AG04450 (cell line): ENCODE measurements at places on chromosomes 13 and 19.

DNA sequence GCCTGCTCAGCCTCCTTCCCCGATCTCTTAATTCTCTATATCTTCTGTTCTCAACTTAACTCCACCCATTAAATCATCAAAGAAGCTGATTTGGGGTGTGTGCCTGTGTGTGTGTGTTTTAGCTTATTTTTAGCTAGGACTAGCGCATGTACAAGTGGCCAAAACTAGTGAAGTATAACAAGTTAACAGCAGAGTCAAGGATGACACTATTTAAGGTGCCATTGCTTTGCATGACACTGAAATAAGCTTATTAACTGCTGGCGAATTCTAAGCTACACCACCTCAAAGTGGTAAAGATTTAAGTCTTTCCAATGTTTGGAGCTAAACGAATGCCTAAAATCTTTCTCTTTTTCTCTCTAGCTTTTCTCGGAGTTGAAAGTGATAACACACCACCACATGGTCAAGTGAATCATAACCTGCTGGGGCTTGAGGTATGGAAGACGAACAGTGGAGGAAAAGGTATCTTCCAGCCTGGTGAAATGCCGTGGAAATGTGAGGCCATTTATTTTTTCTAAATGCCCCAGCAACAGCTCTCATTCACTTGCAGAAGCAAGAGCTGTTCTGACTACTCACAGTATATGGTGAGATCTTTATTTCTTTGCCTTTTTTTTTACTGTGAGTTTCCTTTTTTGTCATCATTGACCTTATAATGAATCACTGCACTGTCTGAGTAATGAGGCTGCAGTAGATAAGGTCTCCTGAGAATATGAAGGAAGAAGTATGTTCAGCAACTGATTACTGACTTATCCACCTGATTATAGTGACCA lies 570.3 kb downstream of the PCDH9 start:
- DNase-seq: no peak

GRCh38 chr19:30326393-30326710 lies 45.8 kb upstream of the ZNF536 start:
- DNase-seq: no peak

- no peak for DNase-seq
Measured at GRCh38 chr13:113110048-113110851, 4.7 kb downstream of the F7 start.

DNA sequence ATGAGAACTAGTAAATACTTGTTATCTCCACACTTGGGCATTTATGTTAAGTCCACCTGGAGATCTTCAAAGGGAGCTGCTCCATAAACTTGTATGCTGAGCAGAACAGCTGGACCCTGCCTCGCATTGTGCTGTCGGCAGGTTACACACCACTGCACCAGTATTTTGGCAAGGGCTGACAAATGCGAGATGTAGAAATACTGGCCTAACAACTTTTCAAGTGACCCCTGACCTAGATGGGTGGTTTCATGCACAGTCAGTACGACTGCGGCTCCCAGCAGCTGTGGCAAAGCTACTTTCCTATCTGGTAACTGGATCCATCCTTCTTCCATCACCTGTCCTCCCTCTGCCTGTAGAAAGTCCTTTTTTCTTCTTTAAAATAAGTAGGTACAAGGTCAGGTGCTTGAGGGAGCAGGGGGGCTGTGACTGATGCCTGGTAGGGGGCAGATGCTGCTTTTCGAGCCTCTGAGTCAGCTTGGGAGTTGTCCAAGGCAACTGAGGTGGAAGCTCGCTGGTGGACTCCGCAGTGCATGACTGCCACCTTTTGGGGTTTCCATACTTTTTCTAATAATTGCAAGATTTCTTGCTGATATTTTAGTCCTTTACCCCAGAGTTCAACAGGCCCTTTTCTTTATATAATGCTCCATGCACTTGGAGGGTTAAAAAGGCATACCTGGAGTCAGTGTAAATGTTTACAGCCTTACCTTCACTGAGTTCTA lies 86.8 kb downstream of the SLC25A15 start:
- DNase-seq: no peak

- DNase-seq: no peak
Measured at GRCh38 chr13:52002361-52002760, 8.9 kb downstream of the ATP7B start.
